ENCODE measurements at places on chromosomes 1 and 21.

DNA sequence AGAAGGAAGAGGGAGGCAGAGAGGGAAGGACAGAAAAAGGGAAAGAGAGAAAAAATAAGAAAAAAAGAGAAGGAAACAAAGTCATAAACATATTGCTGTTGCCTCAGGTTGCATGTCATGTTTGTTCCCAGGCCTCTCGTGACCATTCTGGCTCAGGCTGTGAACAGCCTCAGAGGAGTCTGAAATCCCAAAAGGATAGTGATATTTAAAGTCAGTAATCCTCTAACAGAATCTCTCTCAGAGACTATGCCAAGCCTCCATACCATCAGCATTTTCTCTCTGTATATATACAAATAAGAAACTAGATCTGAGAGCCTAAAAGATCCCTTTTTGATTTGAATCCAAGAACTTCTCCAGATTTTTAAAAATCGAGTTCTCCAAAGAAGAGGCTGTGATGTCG lies 35.2 kb downstream of the GORAB start:
- DNase-seq = no peak

GRCh38 chr1:172144445-172145061 lies 275.9 kb upstream of the C1orf105 start:
- no peak for DNase-seq

- DNase-seq = no peak
Measured at GRCh38 chr1:56688522-56689026, 43.5 kb downstream of the PRKAA2 start.

GRCh38 chr1:75127916-75128717 lies 6.1 kb upstream of the LHX8 start:
- no peak for DNase-seq

- no peak for DNase-seq
Measured at GRCh38 chr1:24830680-24831272, 85.5 kb downstream of the CLIC4 start.

DNA sequence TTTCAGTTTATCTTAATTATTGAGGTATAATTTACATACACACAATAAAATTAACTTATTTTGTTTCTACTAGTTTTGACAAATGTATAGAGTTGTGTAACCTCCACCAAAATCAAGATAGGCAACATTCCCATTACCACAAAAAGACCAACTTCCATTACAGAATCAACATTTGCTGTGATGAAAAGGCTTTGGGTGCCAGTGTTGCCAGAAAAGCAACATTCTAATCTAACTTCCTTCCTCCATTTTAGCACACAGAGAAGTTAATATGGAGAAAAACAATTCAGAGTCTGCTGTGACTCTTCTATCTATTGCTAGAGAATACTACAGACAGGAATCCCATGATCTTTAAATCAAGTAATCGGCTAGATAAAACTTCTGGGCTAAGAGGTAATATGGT lies 245.3 kb downstream of the RERE start:
- no peak for DNase-seq

DNA sequence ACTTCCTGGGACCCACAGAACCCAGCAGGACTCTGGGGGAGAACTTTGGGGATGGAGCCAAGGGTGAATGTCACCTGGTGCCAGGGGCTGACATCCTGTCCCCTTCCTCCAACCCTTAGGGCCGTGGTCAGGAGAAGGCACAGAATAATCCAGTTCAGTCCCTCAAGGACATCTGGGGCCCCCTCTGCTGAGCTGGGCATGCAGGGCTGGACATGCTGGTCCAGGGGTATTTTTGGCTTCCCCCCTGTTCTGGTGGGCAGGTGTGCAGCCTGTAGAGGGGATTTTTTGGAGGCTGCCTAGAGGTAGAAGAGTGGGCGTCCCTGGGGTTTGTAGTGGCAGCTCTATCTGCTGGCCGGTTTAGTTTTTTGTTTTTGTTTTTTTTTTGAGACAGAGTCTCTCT lies 3.4 kb upstream of the CROCC start:
- DNase-seq = no peak

- DNase-seq = no peak
Measured at GRCh38 chr1:104264521-104264920, 514.8 kb downstream of the AMY1C start.

GRCh38 chr21:45618846-45619485 lies 24.6 kb upstream of the PCBP3 start:
- DNase-seq = no peak

GRCh38 chr1:51664421-51665240 lies 47.7 kb downstream of the OSBPL9 start:
- DNase-seq = no peak

DNA sequence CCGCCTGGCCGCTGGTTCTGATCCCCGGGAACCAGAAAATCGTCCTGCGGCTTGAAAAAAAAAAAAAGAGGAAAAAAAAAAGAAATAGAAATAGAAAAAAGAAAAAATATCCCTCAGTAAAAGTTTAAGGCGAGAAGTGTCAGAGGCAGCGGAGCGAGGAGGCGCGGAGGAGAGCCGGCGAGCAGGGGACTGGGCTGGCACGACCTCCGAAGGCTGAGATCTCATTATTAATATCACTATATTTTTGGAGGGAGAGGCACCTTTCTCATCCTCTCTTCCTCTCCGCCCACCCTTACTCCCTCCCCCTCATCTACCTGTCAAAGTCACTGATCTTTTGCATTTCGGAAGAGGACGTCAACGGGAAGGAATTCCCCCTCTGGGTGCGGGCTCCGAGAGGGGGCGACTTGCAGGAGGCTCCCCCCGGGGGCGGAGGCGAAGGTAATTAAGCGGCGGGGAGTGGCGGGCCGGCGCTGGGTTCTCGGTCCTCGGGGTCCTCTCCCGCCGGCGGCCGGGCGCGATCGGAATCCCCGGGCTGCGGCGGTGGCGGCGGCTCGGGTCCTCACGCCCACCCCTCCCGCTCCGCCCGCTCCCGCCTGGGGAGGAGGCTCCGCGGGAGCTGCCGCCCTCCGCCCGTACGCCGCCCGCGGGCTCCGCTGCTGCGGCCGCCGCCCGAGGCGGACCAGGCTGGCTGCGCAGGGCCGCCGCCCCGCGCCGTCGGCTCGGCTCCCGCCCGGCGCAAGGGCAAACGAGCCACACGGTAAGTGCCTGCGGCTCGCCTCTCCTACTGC lies at the start of gene NTNG1:
Gene NTNG1 (plus strand): TSS at position 337 of the 788 bp plus-strand sequence.
- no peak for DNase-seq

- DNase-seq = no peak
Measured at GRCh38 chr1:224431726-224432125, 2.9 kb downstream of the WDR26 start.

DNA sequence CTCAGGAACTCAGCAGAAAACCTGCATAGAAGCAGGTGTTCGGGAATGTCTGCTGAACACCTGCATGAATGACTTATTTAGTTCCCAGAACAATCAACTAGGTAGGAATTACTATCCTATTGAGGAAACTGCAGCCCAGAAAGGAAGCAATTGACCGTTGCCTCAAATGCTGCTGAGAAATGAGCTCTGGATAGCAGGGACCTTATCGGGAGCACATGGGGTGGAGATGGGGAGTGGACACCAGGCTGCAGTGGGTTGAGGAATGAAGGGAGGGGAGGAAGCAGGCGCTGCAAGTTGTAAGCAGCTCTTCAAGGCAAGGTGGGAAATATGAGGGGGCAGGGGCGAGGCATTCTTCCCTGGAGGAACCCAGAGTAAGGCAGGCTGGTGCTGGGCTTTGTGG lies 10.8 kb upstream of the CDCP2 start:
- DNase-seq = no peak

DNA sequence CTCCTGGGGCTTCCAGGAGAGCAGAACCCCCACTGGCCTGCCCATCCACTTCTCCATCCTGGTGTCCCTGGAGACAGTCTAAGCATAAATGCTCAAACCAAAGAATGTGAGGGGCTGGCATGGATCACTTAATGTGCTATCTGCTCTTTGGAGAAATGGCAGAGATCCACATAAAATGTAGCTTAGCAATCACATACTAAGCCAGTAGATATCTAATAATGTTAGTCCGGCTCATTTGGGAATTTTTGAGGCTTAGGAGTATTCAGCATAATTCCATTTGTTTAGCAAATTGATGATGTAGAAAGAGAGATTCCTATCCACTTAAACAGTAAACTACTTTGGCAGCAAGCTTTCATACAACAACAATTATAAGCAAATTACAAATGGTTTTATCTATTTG lies 90.7 kb downstream of the TENT5C start:
- no peak for DNase-seq
